ENCODE measurements at places on chromosomes 5 and 9.

- no peak for DNase-seq
Observed at GRCh38 chr9:115170358-115171073, 52.6 kb upstream of the TNC start.

GRCh38 chr9:36128349-36128748 lies 8.2 kb upstream of the GLIPR2 start:
- no peak for DNase-seq

DNA sequence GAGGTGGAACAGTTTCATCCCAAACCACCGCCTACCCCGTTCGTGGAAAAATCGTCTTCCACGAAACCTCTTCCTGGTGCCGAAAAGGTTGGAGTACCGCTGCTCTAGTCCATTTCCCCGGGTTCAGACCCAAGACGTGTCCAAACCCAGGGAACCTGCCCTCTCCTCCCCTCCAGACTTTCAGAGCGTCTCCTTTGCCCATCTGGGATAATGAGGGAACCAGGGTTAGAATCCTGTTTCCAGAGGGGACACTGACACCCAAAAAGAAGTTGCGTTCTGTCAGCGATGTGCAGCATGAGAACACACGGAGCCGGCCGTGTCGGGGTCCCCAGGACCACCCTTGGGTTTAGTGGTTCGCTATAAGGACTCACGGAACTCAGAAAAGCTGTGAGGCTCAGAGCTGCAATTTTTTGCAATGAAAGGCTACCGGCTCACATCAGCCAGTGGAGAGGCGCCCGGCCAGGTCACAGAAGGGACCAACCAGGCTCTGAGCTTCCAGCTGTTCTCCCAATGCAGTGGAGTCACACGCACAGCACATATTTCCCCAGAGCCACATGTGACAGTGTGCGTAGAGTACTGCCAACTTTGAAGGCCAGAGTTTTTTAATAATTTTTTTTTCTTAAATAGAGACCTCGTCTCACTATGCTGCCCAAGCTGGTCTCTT lies 19.4 kb downstream of the LAMC3 start:
- DNase-seq = no peak

- DNase-seq = no peak
Observed at GRCh38 chr5:39716532-39717028, 291.8 kb upstream of the DAB2 start.

DNA sequence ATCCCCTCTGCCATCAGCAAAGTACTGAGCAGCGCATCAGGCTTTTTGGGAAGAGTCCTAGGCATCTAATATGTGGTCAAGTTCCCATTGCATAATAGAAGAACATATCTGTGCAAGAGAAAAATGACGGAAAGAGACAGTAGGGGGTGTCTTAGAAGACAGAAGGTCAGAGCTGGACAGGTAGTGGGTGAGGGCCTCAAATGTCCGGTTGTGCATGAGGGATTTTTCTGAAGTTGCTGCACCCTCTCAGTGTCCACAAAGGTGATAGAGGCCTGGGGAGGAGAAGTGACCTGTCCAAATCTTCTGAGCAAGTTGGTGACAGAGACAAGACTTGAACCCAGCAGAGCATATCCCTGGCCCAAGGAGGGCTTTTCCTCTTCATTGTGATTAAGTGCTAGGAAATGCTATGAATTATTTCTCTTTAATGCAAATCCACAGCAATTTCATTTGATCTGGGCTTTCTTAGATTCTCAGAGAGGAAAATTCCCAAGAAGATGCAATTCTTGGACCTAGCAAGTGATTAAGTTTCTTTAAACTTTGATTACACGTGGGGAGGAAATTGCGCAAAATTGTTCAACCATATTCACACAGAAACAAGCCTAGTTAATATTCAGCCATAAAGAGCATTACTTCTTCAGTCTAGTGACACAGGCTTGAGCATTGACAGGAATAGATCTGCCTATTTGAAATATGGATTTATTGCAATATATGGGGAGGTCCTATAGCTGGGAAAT lies at the start of gene OR2S2:
TSS of gene OR2S2 (minus strand) at position 51 of the 734 bp plus-strand sequence. CDS start 56 bp downstream, outside the sequence.
- no peak for DNase-seq

DNA sequence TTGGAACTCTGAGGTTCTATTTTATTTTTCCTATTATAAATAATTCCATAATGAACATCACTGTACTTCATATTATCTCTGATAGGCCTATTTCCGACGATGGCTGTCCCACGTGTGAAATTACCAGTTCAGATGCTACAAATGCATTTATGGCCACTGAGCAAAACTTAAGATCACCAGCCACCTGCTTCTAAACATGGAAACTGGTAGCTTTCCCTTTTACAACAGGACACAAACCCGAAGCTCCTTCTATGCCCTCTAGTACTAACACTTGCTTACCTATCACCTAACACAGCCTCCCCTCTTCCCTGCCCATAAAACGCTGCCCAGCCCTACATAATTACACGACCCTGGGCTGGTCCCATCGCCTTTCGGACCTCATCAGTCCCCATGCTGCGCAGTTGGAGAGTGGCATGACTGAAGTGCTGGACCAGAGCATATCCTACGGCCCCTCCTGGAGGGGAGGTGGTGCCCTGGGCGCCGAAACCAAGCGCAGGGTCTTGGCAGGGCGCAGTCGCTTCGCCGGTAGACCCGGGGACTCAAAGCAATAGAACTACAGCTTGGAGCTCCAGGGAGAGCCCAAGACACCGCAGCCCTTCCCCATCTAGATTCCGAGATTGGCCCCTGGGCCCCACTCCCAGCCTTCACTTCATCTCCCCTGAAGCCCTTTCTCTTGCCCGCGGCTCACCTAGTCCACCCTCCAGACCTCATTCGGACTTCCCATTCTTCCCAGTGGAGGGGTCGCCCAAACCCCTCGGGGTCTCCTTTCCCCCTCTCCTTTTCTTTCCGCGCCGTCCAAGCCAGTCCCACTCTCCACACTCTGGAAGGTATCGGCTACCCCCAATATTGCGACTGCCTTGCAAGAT lies 1.0 kb upstream of the SAP30L start:
- peak; percentile 2 for DNase-seq

GRCh38 chr9:120542701-120543490 lies 37.1 kb downstream of the CDK5RAP2 start:
- no peak for DNase-seq

- no peak for DNase-seq
Observed at GRCh38 chr9:105346273-105346672, 101.6 kb upstream of the FSD1L start.

- DNase-seq = no peak
Observed at GRCh38 chr9:6689893-6690674, 44.6 kb upstream of the GLDC start.

- no peak for DNase-seq
Observed at GRCh38 chr5:16437977-16438376, 27.6 kb downstream of the ZNF622 start.

- DNase-seq = no peak
Observed at GRCh38 chr9:89883401-89884341, 278.9 kb downstream of the GADD45G start.

- no peak for DNase-seq
Observed at GRCh38 chr9:101440714-101441230, 5.2 kb upstream of the ALDOB start.

DNA sequence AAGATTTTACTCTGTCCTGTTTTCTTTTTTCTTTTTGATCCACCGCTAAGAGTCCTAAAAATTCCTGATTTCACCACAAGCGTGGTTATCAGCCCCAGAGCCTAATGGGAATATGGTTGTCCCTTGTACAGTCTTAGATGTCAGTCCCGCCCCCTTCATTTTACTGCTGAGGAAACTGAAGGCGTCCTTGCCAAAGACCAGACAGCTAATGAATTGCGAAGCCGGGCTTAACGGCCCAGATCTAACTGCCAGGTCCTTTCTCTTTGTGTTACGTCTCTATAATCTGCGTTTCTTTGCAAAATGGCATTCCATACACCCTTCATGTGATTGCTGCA lies 497 bp downstream of the NSA2 start:
- no peak for DNase-seq

DNA sequence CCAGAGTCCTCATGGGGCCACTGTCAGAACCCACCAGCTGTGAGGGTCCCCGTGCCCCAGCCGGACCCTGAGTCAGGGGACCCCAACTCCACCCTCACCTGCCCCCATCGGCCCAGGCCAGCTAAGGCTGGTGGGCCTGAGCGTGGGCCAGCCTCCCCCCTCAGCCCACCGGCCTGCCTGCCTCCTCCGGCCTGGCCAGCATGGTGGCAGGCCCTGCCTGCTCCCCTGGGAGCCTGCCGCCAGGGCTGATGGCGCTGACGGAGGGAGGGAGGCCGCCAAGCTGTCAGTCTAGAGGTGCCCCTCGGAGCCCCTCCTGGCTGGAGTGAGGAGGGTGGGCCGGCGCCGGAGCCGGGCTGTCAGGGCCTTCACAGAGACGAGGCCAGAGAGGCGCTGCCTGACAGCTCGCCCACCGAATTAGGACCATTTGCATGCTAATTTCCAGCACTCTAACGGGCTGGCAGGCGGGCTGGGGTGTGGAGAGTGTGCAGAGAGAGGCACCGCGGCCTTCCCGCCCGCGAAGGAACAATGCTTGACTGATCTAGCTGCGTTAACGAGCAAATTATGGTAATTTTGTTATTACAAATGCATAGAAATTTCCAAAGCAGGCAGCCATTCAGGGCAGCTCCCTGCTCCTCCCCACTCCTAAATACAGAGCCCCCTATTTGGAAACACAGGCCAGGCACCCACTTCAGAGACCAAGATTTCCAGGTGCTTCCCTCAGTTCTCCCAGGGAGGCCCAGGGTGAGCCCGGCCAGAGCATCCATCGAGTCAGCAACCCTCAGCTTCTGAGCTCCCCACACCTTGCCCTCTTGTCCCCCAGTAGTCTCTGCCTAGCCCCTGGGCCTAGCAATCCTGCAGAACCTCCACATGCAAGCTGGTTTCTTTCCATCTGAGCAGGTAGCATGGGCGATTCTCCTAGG lies 169.3 kb downstream of the PAX5 start:
- DNase-seq = no peak

DNA sequence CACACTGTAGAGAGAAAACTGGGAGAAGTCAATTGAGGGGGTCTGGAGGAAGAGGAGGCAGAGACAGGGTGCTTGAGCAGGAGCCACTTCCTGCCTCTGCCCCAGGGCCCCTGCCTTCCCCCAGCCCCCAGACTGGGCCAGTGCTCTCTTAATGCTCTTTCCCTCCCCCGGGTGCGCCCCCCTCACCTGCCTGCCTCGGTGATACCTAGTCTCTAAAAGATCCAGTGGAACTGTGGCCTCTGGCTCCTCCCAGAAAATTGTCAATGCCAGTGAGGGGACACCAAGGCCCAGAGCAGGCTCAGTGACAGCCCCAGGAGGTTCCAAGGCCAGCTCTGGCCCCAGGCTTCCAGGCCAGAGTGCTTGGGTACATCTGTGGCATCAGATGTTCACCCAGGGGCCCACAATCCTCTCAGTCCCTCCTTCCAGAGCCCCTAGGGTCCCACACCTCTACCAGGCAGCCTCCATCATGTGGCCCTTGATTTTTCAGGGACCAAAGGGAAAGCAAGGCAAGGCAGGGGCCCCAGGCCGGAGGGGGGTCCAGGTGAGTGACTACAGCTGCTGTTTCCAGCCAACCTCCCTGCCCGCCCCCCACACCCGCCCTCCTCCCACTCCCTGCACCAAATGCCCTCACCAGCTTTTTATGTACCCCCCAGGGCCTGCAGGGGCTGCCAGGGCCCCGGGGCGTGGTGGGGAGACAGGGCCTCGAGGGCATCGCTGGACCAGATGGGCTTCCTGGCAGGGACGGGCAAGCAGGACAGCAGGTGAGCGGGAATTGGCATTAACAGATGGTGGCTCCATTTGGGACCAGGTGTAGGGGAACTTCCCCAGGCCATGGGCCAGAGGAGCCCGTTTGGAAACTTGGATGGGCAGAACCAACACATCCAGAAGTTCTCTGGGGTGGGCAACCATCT lies 33.1 kb upstream of the ORM1 start:
- DNase-seq = no peak

GRCh38 chr5:18397891-18398290 lies 763.6 kb downstream of the TAF11L14 start:
- DNase-seq = no peak

DNA sequence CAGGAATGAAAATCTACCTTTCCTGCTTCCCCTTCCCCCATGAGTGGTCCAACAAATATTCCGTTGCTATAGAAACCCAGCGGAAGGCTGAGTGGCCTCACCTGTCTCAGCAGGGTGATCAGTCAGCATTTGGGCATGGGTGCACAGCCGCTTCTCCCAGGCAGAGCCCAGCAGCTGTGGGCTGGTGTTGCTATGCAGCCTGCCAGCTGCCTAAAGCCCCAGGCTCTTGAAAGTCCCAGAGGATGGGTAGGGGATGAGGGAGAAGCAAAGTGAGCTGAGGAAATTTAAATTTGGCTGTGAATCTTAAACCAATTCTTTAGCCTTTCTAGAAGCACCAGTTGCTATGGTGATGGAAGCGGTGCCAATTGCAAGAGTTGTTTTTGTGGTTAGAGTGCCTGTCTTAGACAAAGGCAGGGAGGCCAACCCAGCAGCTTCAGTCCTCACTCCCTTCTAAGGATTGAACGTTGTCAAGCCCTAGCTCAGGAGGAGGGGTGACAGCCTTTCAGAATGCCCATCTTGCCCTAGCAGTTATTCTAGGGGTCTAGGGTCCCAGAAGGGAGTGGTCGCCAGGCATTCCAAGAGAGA lies 151.5 kb upstream of the PITX1 start:
- DNase-seq = no peak

DNA sequence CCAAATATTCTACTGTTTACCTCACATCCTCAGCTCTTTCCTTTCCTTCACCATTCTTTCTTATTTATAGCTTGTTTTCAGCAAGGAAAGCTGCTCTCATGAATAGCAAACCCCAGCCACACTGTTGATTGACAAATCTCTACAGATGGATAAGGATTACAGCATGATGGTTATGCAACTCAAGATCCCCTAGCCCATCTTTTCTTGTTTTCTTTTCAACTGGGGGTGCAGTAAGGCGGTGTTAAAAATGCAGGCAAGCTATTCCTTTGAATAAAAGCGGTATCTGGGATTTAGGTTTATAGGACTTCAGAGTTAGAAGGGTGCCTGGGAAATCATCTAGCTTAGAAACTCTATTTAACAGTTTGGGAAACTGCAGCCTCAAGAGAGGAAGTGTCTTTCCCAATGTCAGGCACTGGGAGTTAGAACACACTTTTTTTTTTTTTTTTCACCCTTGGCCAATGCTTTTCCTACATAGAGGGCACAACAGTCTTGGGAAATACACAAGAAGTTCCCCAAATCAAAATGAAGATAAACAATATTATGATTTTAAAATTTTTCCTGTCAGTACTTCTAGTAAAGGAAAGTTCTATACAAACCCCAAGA lies 2.6 kb downstream of the SPARC start:
- DNase-seq = no peak
